ENCODE measurements at places on chromosomes 2 and 18. TPM values are rescaled to one million over a fixed set of nuclear protein-coding genes. Genes with fewer than 3 reads are reported as not detected.
A peak's percentile ranks its signal among the peaks of the same experiment; 100 is the strongest.

- no peaks in the 10 kb centered on the region for H3K27me3 ChIP-seq
- H3K4me1 ChIP-seq, result no peaks in the 10 kb centered on the region
- DNase-seq, result no peak
- H3K4me3 ChIP-seq, result no peak overlapping the region
Measured at GRCh38 chr2:109231996-109232705, 103.1 kb downstream of the SH3RF3 start.

DNA sequence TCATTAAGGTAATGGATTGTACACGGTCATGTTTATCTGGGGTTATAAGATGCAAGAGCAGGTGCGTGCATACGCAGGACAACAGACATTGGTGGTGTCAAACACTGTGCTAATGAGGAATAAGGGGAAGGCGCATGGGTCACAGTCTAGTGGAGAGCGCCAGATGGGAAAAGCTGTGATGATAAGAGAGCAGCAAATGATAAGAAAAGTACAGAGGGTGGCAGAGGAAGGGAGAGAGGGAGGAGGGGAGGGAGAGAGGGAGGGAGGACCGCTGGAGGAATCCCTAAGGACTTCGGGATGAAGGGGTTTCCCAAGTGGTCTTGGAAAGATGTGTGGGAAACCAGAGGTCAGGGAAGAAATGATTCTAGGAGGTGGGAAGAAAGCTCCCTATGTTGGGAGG is 2.9 kb downstream of the TNFRSF11A start:
- peak; percentile 94 for DNase-seq
- H3K27ac ChIP-seq, result peak overlapping the region; percentile 57
- peaks cover 12% of the 10 kb centered on the region for H3K4me1 ChIP-seq

DNA sequence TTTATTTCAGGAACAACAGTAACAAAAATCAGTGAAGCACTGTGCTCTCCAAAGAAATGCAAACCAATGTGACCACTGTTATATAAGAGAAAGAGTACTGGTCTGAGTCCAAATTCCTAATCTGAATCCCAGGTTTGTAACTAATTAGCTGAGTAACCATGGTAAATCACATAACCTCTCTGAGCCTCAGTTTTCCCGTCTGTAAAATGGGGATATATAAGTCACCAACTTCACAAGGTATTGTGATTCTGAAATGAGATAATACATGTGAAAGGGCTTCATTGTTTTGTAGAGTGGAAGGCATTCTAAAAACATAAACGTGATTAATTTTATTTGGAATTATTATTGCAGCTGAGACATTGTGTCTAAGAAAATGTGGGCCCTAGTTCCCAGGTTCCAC is 91.3 kb upstream of the YPEL5 start:
- H3K36me3 ChIP-seq, result no peaks in the 10 kb centered on the region
- no peaks in the 10 kb centered on the region for H3K27me3 ChIP-seq
- DNase-seq, result no peak
- no peak overlapping the region for H3K4me3 ChIP-seq
- H3K4me1 ChIP-seq, result no peaks in the 10 kb centered on the region

DNAJC27 gene
- 5.3 TPM for polyA plus RNA-seq

NDUFS1 gene
- 33.5 TPM for polyA plus RNA-seq

TLX2 gene
- 1.5 TPM for polyA plus RNA-seq

TUBA3E gene
- not detected for polyA plus RNA-seq

- DNase-seq, result no peak
- H3K36me3 ChIP-seq, result peaks cover 2% of the 10 kb centered on the region
- H3K27ac ChIP-seq, result no peak overlapping the region
Measured at GRCh38 chr2:108236676-108237335, 3.0 kb upstream of the SULT1C3 start.

LOXHD1 gene
- polyA plus RNA-seq, result 0.12 TPM

DNA sequence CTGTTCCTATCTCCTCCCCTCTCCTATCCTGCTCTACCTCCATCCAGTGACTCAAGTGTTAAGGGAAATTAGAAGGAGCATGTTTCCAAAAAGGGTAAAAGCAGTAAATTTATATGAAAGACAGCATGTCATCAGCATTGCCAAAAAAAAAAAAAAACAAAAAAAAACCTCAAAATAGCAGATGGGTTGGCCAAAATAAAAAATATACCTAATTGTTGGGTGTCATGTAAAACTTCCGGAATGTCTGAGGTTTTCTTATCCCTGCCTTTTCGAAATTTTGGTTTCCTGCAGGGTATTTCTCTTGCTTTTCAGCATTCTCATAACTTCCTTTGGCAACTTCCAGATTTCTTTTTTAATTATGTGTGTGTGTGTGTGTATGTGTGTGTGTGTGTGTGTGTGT is 241.6 kb upstream of the FN1 start:
- H3K27ac ChIP-seq, result no peak overlapping the region
- H3K36me3 ChIP-seq, result no peaks in the 10 kb centered on the region
- no peaks in the 10 kb centered on the region for H3K27me3 ChIP-seq
- no peak for DNase-seq
- no peaks in the 10 kb centered on the region for H3K4me1 ChIP-seq
- H3K4me3 ChIP-seq, result no peak overlapping the region

FAM228A gene
- 0.54 TPM for polyA plus RNA-seq

- peak; percentile 88 for DNase-seq
- H3K4me1 ChIP-seq, result peaks cover 8% of the 10 kb centered on the region
- H3K36me3 ChIP-seq, result peaks cover 14% of the 10 kb centered on the region
- no peak overlapping the region for H3K4me3 ChIP-seq
- H3K27me3 ChIP-seq, result no peaks in the 10 kb centered on the region
- H3K27ac ChIP-seq, result peak overlapping the region; percentile 3
Measured at GRCh38 chr2:27681841-27682240, 18.2 kb downstream of the SLC4A1AP start.

DNA sequence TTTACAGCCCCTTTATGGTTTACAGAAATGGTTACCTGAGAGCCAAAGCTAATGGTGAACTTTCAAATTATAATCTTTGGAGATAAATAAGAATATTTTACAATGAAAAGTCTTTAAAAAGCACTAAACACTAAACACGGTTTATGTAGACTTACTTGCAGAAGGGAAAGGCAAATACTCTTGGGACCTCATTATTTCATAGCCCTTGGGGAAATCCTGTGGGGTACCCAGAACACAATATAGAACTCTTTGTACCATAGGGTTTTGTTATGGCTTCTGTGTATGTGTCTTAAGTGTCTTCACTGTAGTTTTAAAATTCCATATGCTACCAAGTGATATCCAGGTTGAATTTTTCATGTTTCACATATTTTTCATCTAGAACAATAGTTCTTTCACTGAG is 90.6 kb downstream of the KCNH7 start:
- no peaks in the 10 kb centered on the region for H3K4me1 ChIP-seq
- no peak overlapping the region for H3K4me3 ChIP-seq
- DNase-seq, result no peak
- no peaks in the 10 kb centered on the region for H3K27me3 ChIP-seq
- no peaks in the 10 kb centered on the region for H3K36me3 ChIP-seq
- no peak overlapping the region for H3K27ac ChIP-seq

MBP gene
- 14.3 TPM for polyA plus RNA-seq

SNORC gene
- polyA plus RNA-seq, result 16.5 TPM

Measured in small intestine (tissue), 16 donors.